ENCODE measurements at places on chromosomes 1 and 21. TPM values are rescaled to one million over a fixed set of nuclear protein-coding genes. Genes with fewer than 3 reads are reported as not detected.

The RGS8 gene
- total RNA-seq = not detected

The RGS4 gene
- total RNA-seq = not detected

- no peak overlapping the region for H3K4me3 ChIP-seq
- peaks cover 16% of the 10 kb centered on the region for H3K4me1 ChIP-seq
- DNase-seq = peak; percentile 40
- H3K27me3 ChIP-seq = no peaks in the 10 kb centered on the region
- peak overlapping the region; percentile 71 for H3K27ac ChIP-seq
- no peaks in the 10 kb centered on the region for H3K36me3 ChIP-seq
Observed at GRCh38 chr1:6614019-6614928, 743 bp downstream of the PHF13 start.

The HCRTR1 gene
- not detected for total RNA-seq

GRCh38 chr1:153293851-153294250 lies 18.9 kb downstream of the PGLYRP3 start:
- no peaks in the 10 kb centered on the region for H3K27me3 ChIP-seq
- no peak for DNase-seq
- H3K4me1 ChIP-seq = peaks cover 11% of the 10 kb centered on the region
- H3K27ac ChIP-seq = no peak overlapping the region
- H3K4me3 ChIP-seq = peak overlapping the region; percentile 19
- H3K36me3 ChIP-seq = no peaks in the 10 kb centered on the region

The AK5 gene
- total RNA-seq = 7.3 TPM

DNA sequence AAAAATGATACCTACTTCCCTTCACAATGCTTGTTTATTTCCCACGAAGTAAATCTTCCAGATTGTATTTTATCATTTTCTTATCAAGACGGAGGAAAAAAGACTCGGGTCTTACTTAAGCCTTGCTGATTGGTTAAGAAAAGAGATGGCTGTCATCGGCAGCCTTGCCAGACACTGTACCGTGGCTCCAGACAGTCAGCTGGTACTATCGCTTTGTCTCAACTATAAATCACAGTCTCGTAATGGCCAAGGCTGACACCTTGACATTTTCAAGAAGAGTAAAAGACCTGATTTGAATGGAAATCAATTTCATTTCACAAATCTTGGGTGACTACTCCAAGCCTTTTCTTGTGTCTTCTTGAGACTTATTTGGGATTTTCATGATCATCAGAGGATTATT lies 868.0 kb downstream of the USP25 start:
- DNase-seq = no peak
- no peaks in the 10 kb centered on the region for H3K27me3 ChIP-seq
- H3K27ac ChIP-seq = no peak overlapping the region
- H3K36me3 ChIP-seq = no peaks in the 10 kb centered on the region

DNA sequence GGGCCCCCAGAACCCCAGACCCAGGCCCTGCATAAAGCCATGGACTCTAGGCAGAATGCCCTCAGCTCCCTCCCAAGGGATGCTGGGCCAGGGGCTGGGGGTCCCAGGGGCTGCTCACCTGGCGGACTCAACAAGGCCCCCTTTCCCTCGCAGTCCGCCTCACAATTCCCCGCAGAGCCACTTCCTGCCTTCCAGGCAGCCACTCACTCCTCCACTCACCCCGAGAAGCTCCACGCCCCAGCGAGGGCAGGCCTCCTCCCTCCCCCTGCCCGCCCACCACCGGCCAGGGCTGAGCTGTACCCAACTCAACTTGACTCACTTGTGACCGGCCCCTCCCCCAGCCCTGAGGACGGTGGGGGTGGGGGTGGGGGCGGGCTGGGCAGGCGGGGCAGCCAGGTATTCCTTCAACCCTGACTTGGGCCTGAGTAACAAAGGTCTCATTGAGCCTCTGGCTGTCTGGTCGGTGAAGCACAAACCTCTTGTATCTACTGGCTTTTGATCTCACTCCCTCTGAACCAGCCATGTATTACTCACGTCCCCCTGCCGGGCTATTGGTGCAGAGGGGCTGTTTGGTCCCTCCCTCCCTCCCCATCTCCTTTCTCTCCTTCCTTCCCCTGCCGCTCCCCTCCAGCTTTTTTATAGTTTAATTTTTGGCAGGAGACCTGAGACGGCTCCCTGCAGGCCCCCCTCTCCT lies 5.9 kb downstream of the BLACAT1 start:
- DNase-seq = no peak
- H3K36me3 ChIP-seq = no peaks in the 10 kb centered on the region
- peaks cover 12% of the 10 kb centered on the region for H3K27me3 ChIP-seq

DNA sequence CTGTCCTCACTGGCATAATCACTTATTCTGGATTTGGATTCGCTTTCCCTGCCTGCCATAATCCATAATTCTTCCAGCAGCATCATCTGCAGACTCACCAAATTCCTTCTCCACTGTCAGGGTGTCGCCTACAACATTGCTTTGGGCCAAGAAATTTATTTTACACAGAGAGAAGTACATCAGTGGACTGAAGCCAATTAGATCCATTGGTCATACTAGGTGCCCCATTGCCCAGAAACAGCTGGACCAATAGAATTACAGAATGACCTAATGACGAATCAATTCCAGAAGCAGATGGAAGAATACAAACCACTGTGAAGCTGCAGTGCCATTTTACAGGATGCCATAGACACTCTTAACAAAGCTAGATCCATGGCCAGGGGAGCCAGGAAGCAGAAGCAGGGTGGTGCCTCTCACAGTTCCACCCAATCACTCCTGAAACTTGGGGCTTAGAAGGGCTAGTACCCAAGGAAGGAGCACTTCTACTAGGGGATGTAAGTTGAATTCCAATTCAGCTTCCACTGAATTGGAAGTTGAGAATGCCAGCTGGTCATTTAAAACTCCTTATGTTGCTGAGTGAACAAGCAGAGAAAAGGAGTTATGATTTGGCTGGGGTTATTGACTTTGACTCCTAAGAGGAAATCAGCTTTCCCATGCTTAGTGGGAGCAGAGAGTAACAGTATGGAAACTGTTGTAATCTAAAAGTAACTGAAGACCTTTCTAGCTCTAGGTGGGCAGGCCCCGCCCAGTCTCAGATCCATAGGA lies 44.0 kb downstream of the EDN2 start:
- H3K36me3 ChIP-seq = no peaks in the 10 kb centered on the region
- H3K27ac ChIP-seq = no peak overlapping the region
- H3K4me3 ChIP-seq = no peak overlapping the region
- no peaks in the 10 kb centered on the region for H3K4me1 ChIP-seq
- no peak for DNase-seq

The UTP11 gene
- 12.3 TPM for total RNA-seq

- no peaks in the 10 kb centered on the region for H3K27me3 ChIP-seq
- no peak for DNase-seq
- H3K36me3 ChIP-seq = no peaks in the 10 kb centered on the region
- H3K4me1 ChIP-seq = no peaks in the 10 kb centered on the region
- no peak overlapping the region for H3K27ac ChIP-seq
- no peak overlapping the region for H3K4me3 ChIP-seq
Observed at GRCh38 chr1:162003061-162003829, 20.4 kb downstream of the OLFML2B start.

The PLEKHG5 gene
- 5.0 TPM for total RNA-seq

GRCh38 chr1:41851589-41851988 lies 67.1 kb downstream of the HIVEP3 start:
- no peaks in the 10 kb centered on the region for H3K36me3 ChIP-seq
- no peaks in the 10 kb centered on the region for H3K27me3 ChIP-seq
- no peaks in the 10 kb centered on the region for H3K4me1 ChIP-seq
- no peak overlapping the region for H3K4me3 ChIP-seq
- H3K27ac ChIP-seq = no peak overlapping the region

The FAM78B gene
- 0.30 TPM for total RNA-seq

DNA sequence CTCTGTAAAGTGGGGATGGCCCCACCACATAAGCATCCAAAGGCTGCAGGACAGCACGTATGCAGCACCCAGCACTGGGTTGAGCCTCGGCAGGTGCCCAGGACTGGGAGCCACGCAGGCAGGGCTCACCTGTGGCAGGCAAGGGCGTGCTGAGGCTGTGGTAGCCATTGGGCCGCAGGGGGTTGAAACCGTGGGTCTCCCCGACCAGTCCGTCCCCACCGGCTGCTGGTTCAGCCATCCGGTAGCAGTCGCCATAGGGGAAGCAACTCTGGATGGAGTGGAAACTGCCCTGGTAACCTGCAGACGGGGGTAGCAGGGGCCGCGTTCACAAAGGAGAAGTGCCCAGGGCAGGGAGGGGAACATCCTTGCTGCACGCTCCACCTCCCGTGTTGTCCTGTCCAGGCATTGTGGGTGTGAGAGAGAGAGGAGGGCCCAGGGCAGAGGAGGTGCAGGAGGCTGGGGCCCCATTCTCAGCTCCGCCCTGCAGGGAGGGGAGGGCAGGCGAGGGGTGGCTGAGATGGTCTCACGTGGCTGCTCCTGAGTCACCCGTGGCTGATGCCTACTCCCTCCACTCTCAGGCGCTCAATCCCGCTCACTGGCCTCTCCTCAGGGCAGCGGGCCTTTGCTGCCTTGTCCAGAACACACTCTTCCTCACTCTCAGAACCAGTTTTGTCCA lies 49.9 kb downstream of the DMRTB1 start:
- no peak overlapping the region for H3K27ac ChIP-seq
- no peak for DNase-seq
- no peak overlapping the region for H3K4me3 ChIP-seq
- H3K4me1 ChIP-seq = no peaks in the 10 kb centered on the region

The CFAP107 gene
- total RNA-seq = not detected

The TNNI3K gene
- not detected for total RNA-seq

GRCh38 chr1:36384542-36385409 lies 948 bp downstream of the STK40 start:
- peak; percentile 43 for DNase-seq
- no peaks in the 10 kb centered on the region for H3K27me3 ChIP-seq
- H3K4me1 ChIP-seq = peaks cover 39% of the 10 kb centered on the region
- H3K4me3 ChIP-seq = peak overlapping the region; percentile 84
- peak overlapping the region; percentile 95 for H3K27ac ChIP-seq

The GPR52 gene
- total RNA-seq = 11.3 TPM

The PGBD2 gene
- 3.2 TPM for total RNA-seq

GRCh38 chr1:212867192-212867591 lies 9.1 kb downstream of the FLVCR1 start:
- H3K27ac ChIP-seq = no peak overlapping the region
- H3K36me3 ChIP-seq = peaks cover 10% of the 10 kb centered on the region
- no peaks in the 10 kb centered on the region for H3K4me1 ChIP-seq
- H3K27me3 ChIP-seq = no peaks in the 10 kb centered on the region

- H3K4me1 ChIP-seq = peaks cover 27% of the 10 kb centered on the region
- DNase-seq = peak; percentile 83
- peak overlapping the region; percentile 80 for H3K27ac ChIP-seq
- H3K36me3 ChIP-seq = no peaks in the 10 kb centered on the region
- H3K4me3 ChIP-seq = peak overlapping the region; percentile 98
- no peaks in the 10 kb centered on the region for H3K27me3 ChIP-seq
Observed at GRCh38 chr1:107963601-107964335, 1.2 kb downstream of the VAV3 start.

The CCDC181 gene
- not detected for total RNA-seq

DNA sequence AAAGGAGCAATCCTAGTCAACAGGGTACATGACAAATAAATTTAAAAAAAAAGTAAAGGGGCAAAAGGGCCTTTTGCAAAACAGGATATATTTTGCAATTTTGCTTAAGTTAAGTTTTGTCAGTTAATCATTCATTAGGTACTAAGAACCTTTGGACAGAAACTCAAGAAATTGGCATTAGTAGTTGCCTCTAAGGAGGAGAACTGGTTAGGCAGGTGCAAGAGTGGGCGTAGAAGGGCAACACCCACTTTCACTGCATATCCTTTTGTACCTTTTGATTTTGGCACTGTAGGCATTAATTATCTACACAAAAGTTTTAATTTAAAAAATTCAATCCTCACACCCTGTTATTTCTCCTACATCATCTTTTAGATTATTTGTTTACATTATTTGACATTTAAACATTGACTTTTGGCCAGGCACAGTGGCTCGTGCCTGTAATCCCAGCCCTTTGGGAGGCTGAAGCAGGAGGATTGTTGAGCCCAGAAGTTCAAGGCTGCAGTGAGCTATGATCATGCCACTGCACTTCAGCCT lies 4.3 kb downstream of the DDAH1 start:
- H3K27ac ChIP-seq = no peak overlapping the region
- DNase-seq = no peak
- peaks cover 3% of the 10 kb centered on the region for H3K4me1 ChIP-seq
- no peak overlapping the region for H3K4me3 ChIP-seq
- H3K36me3 ChIP-seq = no peaks in the 10 kb centered on the region

The SLC22A15 gene
- total RNA-seq = 0.17 TPM

GRCh38 chr21:45482899-45483821 lies 59.1 kb downstream of the SLC19A1 start:
- no peaks in the 10 kb centered on the region for H3K36me3 ChIP-seq
- peaks cover 17% of the 10 kb centered on the region for H3K4me1 ChIP-seq
- no peak overlapping the region for H3K4me3 ChIP-seq
- H3K27me3 ChIP-seq = no peaks in the 10 kb centered on the region
- DNase-seq = no peak

DNA sequence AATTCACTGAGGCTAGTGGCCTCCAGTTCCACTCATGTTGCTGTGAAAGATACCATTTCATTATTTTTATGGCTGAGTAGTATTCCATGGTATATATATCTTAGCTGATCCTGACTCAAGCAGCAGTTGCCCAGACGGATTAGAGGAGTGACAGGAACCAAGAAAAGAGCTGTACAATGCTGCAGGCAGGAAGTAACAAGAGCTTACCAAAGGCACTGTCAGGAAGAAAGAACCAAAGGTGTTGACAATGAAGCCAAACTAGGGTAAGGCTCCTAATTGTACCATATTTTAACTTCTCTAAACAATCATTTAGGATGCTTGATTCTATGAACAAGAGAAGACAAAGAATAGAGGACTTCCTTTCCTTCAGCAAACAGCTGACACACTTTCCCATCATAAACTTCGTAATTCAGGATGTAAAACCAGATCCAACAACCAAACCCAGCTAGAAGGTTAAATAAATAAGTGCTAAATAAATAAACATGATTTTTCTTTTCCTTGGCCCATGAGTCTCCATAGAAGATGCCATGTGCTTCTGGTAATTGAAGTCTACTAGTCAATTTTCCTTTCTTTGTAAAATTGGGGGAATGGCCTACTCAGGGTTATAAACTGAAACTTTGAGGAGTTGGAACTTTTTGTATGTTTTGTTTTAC lies 248.2 kb upstream of the SGIP1 start:
- H3K36me3 ChIP-seq = no peaks in the 10 kb centered on the region
- no peak for DNase-seq
- no peaks in the 10 kb centered on the region for H3K27me3 ChIP-seq
- H3K27ac ChIP-seq = no peak overlapping the region

- H3K4me1 ChIP-seq = peaks cover 5% of the 10 kb centered on the region
- no peak for DNase-seq
- H3K4me3 ChIP-seq = no peak overlapping the region
- no peaks in the 10 kb centered on the region for H3K27me3 ChIP-seq
Observed at GRCh38 chr1:3030663-3031381, 9.6 kb downstream of the ACTRT2 start.
